NCI-H2107 (cell line): ENCODE measurements at places on chromosomes 1 and 21.

DNA sequence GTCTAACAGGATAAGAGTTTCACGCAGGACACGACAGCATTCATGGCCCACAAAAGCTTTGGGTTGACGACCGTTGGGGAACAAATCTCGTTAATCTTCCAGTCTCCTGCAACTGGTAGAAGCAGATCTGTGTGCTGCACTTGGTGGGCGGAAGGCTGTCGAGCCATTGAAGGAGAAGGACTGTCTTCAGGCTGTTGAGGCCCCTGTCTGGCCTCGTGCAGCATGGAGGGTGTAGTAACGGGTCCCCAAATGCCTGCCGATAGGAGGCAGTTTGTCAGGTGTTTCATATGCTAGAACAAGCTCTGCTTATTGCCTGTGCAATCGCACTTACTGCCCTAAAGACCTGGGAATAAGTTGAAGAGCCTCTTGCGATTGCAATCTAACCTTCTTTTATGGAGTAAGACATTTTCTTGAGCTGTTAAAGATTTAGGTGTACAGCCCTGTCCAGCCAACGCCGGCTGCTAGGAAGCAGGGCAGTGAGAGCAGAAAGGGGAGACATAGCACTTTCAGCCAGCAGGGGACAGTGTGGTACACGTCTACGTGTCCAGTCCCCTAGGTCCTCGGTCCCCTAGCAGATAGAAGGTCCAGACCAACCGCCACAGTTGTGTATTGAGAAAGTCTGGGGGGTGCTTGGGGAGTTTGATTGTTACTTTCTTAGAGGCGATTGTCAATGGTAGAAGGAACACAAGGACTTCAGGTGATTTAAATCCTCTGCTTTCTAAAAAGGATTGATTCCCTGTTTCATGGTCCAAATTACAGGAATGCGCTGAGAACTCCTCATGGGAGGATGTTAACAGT is 102.3 kb upstream of the TMPRSS2 start:
- no peak for DNase-seq

DNA sequence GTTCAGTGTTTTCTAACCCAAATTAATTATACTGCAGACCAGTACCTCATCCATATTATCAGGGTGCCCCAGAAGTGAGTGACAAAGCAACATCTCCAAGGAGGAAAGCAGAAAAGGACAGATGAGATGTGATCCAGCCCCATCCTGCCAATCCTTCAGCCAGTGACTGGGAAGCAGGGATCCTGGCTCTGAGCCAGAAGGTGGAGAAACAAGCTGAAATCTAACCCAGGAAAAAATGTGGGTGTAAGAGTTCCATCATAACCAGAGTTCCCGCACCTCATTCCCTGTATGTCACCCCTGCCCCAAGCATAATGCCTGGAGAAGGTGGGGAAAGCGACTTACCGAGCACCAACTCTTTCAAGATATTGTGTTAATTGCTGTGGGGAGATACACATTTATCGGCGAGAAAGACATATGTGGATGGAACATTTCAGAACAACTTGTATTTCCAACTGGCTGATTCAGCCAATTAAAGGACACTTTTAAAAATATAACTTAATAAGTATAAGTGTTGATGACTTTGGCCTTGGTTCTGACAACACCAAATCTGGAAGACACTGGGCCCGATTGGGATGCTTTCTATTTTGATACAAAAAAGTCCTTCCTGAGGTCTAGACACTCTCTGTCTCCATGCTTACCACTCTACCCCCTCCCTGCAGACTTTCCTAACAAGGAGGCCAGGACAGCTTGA is 14.9 kb downstream of the PLEKHA6 start:
- no peak for DNase-seq

GRCh38 chr1:160291248-160292220 is 6.6 kb upstream of the PEX19 start:
- peak; percentile 27 for DNase-seq

- no peak for DNase-seq
Observed at GRCh38 chr1:199811163-199811562, 216.3 kb upstream of the NR5A2 start.

GRCh38 chr1:4596486-4596885 is 57.9 kb upstream of the AJAP1 start:
- DNase-seq = no peak

- DNase-seq = no peak
Observed at GRCh38 chr1:185398022-185398421, 81.0 kb upstream of the IVNS1ABP start.
